ENCODE measurements at places on chromosomes 13 and 19.

- DNase-seq, result no peak
These were observed 148.0 kb upstream of the PCDH20 start for GRCh38 chr13:61563645-61564044.

GRCh38 chr13:35283856-35284255, 192.6 kb downstream of the MAB21L1 start:
- DNase-seq, result no peak

DNA sequence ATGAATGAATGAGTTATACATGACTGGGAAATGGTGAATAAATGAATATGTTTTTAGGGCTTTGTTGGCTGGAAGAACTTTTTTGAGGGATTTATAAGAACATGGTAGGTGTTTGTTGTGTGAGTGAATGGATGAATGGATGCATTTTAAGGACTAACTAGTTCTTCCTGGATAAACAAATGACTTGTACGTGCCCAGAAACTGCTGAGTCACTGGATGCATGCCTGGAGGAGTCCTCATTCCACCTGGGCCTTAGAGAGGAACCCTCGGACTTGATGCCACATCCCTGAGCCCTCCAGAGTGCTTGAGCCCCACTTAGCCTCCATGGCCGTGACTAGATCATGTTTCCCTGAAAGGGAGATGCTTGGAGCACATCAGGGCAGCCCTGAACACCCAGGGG, 153.4 kb downstream of the DPF1 start:
- no peak for DNase-seq

DNA sequence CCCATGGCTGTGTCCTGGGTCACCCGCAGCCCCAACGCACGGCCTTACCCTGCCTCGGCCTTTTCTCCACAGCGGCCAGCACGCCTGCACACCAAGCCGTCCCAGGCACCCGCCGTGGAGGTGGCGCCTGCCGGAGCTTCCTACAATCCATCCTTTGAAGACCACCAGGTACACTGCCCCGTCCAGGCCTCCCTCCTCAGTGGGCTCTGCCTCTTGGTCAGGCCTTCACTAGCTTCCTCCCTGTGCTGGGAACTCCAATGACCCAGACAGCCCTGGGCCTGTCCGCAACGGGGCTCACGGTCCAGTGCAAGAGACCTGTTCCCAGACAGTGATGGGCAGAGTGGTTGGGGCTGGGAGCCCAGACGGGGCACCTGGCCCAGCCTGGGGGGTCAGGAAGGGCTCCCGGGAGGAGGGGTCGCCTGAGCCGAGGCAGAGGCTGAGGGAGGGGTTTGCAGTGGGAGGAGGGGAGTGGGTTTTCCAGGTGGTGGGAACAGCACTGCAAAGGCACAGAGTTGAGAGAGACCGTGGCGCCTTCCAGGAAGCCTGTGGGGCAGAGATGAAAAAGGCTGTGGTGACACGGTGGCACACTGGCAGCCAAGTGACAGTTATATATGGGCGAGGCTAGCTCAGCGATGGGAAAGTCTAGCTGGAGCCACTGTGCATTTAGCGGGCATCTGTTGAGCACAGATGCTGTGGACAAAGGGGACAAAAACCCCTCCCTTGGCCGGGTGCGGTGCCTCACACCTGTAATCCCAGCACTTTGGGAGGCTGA, 7.3 kb downstream of the NOP53 start:
- no peak for DNase-seq

- DNase-seq, result no peak
These were observed 2.6 kb upstream of the MCEMP1 start for GRCh38 chr19:7674010-7675005.

- no peak for DNase-seq
These were observed 25.3 kb upstream of the SLC46A3 start for GRCh38 chr13:28744091-28744536.

- DNase-seq, result no peak
These were observed 287.5 kb upstream of the SOX21 start for GRCh38 chr13:94999871-95000270.

DNA sequence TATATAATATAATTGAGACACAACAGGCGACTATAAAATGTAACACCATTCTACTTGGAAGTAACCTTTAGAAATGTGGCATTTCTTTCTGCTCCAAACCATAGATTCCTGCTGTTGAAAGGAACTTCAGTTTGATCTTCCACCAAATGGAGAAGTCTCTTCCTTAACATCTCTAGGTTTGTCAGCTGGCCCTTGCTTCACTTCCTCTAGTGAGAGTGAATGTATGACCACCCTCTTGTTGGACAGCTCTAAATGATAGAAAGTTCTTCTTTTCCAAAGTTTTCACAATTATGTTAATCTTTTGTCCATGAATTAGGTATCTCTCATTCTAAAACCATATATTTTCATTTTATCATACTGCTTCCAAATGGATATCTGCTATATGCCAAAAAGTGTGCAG, 13.8 kb upstream of the COG6 start:
- no peak for DNase-seq

DNA sequence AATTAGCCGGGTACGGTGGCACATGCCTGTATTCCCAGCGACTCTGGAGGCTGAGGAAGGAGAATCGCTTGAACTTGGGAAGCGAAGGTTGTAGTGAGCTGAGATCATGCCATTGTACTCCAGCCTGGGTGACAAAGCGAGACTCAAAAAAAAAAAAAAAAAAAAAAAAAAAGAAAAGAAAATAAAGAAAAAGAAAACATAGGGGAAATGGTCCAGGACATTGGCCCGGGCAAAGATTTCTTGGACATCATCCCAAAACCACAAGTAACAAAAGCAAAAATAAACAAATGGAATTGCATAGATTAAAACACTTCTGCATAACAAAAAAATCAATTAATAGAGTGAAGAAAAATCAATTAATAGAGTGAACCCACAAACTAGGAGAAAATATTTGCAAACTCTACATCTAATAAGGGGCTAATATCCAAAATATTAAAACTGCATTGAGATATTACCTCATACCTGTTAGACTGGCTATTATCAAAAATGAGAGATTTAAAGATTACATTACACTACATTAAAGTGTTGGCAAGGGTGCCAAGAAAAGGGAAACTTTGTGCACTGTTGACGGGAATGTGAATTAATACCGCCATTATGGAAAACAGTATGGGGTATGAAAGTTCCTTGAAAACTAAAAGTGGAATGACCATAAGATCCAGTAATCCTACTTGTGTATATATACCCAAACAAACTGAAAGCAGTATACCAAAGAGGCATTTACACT, 18.5 kb upstream of the ABCC4 start:
- DNase-seq, result no peak

DNA sequence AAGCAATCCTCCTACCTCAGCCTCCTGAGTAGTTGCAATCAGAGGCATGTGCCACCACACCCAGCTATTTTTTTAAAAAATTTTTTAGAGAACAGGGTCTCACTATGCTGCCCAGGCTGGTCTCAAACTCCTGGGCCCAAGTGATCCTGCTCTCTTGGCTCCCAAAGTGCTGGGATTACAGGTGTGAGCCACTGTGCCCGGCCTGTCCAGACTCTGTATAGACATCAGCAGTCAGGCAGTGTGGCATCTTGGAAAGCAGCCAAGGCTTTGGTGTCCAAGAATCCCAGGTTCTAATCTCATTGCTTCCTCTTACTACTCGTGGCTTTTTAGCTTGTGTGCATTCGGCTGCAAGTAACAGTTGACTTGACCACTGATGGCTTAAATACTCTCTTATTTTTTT, 43.4 kb downstream of the BICRA start:
- DNase-seq, result no peak

DNA sequence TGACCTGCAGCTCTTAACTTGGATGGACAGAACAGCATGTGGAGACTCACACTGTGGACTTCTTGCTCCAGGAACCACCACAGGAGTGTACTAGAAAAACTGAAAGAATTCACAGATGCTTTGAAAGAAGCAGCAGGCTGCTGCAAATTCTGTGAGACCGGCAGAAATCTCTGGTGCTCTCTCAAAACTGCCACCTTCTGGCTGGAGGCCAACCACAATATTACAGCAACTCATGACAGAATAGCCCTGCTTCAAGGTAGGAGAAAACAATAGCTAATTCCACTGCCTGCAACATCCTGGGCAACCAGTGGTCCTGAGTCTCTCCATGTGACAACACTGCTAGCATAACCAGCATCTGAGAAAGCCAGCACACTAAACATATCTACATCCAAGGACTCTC, 26.9 kb downstream of the CDK8 start:
- no peak for DNase-seq

DNA sequence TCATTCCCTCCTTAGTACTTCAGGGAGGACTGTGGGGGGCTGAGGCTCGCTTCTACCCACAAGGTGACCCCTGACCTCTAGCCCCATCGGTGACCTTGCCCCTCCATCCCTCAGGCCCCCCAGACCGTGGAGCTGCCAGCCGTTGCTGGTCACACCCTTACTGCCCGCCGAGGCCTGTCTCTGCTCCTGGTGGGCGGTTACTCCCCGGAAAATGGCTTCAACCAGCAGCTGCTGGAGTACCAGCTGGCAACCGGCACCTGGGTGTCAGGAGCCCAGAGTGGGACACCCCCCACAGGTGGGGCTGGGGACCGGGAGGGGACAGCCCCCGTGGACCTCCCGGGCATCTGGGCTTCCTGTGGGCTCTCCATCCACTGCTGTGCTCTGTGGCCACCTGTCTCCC, 31.9 kb downstream of the MEGF8 start:
- no peak for DNase-seq

DNA sequence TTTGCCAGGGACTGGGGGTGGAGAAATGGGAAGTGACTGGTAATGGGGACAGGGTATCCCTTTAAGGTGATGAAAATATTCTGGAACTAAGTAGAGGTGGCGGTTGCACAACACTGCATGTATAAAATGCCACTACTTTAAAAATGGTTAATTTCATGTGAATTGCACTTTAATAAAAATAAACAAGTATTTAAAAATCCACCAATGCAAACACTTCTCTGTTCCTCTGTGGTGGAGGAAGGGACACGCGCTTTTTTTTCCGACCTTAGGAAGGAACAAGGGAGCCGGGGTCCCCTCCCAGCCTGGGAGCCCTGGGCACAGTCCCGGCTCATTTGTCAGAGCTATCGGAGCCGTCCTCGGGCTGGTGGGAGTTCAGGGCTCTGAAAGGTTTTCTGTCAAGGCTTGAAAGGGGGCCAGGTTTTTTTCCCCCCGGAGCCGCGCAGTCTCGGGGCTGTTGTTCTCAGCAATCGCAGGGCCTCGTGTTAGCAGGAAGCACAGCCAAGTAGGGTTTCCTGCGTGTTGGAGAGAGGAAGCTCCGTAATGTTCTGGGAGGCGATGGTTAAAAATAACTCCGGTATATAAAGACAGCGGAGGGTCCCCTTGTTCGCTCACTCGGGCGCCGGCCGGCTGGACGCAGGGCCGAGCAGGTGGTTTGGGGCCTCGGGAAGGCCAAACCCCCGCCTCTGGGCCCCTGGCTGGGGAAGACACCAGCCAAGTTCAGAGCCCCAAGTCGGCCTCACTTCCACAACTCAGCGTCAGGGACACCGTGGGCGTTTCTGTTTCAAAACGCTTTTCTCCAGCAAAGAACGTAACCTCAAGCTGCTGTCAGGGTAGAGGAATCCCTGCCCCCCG, 41.2 kb upstream of the KLF2 start:
- peak; percentile 50 for DNase-seq

DNA sequence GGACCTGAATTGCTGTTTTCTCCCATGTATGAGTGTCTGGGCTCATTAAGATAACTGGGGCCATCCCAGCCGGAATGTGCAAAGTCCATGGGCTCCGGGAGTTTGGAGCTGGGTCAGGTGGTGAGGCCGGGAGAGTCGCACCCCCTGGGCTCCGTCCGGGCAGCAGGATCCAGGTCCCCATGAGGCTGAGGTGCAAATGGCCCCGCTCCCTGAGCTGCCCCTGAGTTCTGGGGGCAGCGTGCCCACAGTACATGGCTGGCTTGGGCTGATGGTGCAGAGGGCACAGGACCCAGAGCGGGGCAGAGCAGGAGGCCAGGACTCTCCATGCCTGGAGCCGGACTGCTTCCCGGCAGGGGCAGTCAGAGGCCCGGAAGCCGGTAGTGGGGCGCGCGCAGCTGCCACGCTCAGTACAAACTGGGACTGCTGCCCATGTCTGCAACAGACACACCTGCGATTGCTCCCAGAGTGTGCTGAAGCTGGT, 136.0 kb downstream of the KDM4B start:
- no peak for DNase-seq

DNA sequence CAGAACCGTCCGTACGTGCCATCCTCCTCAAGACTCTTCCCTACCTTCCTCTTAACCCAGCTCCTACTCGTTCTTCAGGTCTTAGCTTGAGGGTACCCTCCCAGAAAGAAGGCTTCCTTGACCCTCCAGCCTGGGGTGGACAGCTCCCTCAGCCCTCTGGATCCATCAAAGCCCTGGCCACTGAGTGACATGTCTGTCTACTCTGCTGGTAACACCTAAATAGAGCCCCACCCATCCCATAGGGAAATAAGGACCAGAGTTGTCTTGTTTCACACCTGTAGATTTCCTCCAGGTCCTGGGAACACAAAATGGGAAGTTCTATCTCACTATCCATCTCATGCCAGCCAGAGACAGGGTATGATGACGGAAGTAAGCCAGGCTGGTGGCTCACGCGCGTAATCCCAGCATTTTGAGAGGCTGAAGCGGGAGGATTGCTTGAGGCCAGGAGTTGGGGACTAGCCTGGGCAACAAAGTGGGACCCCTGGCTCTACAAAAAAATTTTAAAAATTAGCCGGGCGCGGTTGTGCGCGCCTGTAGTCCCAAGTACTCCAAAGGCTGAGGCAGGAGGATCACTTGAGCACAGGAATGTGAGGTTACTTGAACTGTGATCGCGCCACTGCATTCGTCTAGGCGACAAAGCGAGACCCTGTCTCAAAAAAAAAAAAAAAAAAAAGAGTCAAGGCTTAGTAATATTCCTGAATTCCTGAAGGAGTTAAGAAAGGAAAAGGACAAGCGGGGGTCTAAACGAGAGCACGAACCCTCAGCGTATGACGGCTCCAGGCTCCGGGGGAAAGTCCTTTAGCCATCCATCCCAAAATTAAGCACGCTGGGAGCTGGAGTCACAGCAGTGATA, 566 bp upstream of the CCDC97 start:
- DNase-seq, result no peak

- DNase-seq, result peak; percentile 19
These were observed 26.9 kb downstream of the CYP4F22 start for GRCh38 chr19:15534957-15535864.

- no peak for DNase-seq
These were observed 9.2 kb downstream of the IQCN start for GRCh38 chr19:18264971-18265540.

DNA sequence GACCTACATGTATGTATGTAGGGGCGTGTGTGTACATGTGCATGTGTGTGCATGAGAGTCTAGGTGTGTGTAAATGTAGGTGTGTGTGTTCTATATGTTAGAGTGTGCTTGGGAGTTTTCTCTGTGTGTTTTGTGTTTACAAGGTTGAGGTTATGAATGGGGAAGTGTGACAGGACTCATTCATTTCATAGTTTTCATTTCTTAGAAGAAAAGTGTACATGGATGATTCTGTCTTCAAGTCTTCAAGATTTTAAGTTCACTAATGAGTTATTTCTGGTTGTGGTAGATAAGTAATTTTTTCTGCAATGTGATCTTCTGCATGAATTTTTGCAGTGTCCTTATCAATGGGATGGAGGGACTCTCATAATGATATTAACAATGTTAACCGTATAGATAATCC, 118.2 kb upstream of the SLC10A2 start:
- DNase-seq, result no peak

DNA sequence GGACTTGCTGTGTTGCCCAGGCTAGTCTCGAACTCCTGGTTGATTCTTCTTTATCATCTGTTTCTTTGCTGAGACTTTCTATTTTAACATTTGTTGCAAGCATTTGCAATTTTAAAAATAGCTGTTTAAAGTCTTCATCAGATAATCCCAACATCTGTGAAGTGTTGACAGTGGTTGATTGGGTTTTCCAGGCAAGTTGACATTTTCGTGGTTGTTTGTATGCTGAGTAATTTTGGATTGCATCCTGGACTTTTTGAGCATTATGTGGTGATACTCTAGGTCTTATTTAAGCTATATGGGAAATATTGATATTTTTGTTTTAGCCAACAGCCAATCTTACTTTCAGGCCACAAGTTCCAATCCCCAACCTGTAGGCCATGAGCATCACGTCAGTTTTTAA, 25.1 kb downstream of the AP1M1 start:
- DNase-seq, result no peak
